Kasumi-1 (cell line): ENCODE measurements at places on chromosomes 16 and 17.

DNA sequence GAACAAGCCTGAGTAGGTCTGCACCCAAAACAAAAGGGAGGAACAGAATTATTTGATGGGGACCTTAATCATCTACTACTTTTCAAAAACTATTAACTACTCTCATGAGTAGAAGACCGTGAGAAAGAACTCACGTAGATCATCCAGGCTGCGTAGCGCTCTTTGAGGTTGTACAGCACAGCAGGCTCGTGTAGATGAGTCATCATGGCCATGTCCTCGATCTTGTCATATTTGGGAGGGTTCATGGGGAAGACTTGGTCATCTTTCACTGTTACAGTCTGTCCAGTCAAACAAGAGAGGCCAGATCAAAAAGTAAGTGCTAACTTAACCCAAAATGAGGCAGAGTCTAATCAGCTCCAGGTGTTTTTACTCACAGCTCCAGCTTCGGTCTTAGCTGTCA lies 2.3 kb downstream of the MYH1 start:
- no peak for DNase-seq

- DNase-seq = no peak
These were observed 15.9 kb downstream of the JPH3 start for GRCh38 chr16:87618216-87618615.

- peak; percentile 10 for DNase-seq
These were observed 388.0 kb downstream of the SEC14L1 start for GRCh38 chr17:77528516-77529327.

- DNase-seq = no peak
These were observed 20.1 kb upstream of the IRF8 start for GRCh38 chr16:85878875-85879274.

DNA sequence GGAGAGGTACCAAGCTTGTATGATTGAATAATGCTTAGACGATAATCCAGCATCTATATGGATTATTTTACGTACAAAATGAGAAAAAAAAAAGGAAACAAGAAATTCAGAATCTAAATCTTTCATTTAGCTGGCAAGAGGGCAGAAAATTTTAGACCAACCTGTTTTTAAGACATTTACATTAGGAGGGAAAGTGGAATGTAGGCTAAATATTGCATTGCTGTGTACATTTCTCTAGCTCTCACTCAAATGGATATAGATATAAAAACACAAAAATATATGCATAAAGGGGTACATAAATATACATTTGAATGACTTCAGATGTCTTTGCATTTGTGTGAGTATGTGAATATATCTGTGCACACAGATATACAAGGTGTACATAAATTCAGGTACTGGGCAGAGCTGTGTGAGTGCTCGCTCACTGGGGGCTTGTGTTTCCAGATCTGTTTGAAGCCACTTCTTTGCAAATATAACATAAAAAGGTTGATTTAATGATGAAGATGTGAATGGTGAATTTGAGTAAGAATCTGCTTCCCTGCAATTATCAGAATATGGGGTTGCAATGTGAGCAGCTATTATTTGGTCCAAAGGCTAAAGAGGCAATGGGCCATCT lies 14.2 kb upstream of the ZFHX3 start:
- DNase-seq = no peak

DNA sequence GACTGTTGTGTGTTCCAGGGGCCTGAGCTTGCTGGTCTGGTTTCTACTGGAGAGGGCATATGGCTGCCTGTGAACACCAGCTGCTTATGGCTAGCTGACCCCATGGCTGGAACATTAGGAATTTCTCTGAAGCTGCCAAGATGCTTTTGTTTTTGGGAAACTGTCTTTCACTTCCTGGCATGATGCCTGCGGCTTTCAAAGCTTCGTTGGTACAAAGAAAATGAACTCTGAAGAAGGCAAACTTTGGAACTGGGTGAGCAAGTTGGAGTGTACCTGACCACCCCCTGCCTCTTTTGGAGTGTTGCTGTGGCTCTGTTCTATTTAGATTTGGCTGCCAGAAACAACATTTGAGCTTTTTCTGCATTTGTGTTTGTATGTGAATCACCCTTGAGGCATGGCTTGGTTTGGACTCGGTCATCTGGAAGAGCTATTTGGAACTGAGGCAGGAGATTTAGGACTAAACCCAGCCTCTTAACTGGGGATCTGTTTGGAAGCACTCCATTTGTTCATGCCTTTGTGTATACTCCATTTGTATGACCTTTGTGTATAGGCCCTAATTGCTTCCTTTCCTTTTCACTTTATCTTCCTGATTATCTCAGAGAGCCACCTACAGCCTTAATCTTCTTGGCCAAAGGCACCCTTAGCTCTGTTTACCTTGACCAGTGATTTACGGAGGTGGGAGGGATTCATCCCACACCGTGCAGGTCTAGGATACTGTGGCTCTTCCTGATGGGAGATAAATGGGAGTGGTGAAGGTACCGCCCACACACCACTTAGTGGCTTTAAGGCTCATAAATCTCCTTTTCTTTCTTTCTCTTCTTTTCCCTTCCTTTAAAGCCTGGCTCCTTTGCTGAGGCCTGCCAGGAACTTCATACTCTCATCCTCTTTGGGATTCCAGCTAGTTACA lies 7.3 kb upstream of the CPHXL start:
- no peak for DNase-seq

DNA sequence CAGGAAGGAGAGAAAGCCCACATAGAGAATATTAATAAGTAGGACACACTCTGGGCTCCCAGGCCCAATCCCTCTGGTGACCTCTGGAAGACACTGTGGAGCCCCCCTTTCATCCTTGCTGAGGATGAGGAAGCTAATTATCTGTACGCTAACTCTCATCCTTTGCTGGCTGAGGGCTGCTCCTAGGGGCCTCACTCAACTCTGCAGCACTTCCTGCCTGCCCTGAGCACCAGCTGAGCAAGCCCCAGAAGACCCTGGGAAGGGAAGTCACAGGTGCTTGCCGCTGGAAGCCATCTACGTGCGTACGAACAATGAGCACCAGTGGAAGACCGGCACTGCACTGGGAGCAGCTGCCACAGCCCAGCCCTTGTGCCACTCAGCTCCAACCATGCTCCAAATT lies 145.8 kb upstream of the CDH5 start:
- DNase-seq = peak; percentile 85

GRCh38 chr16:79839466-79840341 lies 239.2 kb upstream of the MAF start:
- no peak for DNase-seq

- no peak for DNase-seq
These were observed 45.5 kb upstream of the ZFHX3 start for GRCh38 chr16:73093146-73094144.

DNA sequence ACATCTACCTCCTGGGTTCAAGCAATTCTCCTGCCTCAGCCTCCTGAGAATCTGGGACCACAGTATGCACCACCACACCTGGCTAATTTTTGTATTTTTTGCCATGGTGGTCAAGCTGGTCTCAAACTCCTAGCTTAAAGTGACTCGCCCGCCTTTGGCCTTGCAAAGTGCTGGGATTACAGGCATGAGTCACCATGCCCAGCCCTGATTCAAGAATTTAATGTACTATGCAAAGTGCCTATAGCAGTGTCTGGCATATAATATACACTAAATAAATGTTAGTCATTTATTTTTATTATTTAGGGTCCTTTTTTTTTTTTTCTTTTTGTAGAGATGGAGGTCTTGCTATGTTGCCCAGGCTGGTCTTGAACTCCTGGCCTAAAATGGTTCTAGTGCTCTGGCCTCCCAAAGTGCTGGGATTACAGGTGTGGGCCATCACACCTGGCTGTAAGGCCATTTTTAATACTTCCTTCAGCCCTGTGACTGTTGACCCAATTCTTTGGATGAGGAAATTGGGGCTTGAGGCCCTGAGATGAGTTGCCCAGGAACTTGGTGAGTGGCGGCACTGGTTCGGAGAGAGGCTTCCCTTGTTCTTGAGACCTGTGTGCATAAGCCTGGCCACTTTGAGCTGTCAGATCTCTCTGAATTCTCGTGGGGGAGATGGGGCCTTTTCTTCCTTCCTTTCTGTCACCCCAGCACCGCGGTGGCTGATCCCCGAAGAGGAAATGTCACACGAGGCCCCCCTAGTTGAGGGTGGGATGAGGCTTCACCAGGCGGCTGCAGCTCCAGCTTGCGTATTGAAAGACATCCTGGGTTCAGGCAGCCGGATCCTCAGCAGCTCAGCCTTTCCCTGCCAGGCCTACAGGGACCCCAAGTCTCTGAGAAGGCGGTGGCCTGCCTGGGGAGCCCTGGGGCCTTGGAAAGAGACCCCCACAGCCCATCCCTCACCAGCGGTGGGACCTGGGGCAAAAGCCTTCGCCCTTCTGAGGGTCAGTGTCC lies 38.7 kb downstream of the LAT start:
- peak; percentile 4 for DNase-seq

- no peak for DNase-seq
These were observed 23.4 kb downstream of the RNFT1 start for GRCh38 chr17:59941131-59941530.

DNA sequence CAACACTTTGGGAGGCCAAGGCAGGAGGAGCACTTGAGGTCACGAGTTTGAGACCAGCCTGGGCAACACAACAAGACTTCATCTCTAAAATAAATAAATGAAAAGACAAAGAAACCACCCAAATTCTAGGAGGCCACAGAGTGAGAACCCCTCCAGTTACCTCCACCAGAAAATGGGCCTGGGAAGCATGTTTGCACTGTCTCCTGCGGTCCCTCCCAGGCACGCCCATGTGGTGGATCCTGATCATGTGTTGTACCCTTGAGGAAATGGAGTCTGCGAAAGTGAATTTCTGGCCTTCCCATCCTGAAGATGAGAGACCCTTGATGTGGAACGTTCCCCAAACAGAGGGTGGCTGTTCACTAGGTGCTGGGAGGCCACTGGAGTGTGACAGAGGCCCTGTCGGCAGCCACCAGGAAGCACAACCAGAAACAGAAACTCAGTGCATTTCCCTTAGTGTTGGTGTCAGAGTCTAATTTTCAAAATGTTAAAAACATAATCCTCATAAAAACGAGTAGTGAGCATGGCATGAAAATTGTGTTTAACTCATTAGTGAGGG lies 19.2 kb upstream of the USP22 start:
- no peak for DNase-seq

DNA sequence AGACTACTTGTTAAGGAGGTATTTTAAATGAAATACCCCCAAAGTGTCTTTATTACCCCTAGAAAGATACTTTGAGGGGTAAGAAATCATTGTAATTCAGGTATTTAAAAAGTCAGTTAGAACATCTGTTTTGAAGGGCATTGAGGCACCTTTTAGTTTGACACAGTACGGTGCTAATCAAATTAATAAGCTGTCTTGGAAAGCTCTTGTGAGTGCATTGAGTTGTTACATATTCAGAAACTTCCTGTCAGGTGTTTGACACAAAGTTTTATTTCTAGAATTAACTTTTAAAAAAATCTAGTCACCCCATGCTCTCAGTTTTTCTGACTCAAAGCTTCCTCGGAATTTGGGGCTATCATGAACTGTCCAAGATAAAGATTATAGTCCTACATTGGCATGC lies 4.6 kb downstream of the RBBP6 start:
- DNase-seq = no peak

DNA sequence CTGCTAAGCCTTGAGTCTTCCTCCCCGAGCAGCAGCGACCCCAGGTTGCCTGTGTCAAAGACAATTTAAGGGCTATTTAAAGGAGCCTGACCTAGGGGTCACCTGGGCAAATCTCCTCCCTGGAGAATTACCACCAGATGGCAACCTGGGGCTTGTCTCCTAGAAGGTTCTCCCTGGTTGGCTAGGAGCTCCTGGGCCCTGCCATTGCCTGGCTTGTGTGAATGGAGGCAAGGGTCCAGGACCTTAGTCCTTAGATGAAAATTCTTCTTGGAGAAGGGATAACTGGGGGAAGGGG lies 51.3 kb upstream of the TAC4 start:
- no peak for DNase-seq

DNA sequence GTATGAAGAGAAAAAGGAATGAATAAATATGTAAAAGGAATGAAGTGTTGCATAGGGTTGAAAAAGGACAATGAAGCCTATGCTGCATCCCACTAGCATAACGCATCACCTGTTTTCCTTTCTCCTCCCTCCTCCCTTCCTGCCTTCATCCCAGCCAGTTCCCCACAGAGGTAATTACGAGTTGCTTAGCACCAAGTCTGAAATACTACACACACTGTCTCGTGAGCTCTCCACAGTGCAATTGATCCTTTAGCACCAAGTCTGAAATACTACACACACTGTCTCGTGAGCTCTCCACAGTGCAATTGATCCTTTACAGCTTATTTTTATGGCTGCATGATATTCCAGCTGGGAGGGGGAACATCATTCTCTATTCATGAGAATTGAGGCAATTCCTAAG lies 1.1 kb upstream of the DRC7 start:
- no peak for DNase-seq

GRCh38 chr17:63309021-63309420 lies 137.1 kb downstream of the CYB561 start:
- DNase-seq = no peak

- no peak for DNase-seq
These were observed 211.7 kb downstream of the SEC14L1 start for GRCh38 chr17:77352441-77352840.

DNA sequence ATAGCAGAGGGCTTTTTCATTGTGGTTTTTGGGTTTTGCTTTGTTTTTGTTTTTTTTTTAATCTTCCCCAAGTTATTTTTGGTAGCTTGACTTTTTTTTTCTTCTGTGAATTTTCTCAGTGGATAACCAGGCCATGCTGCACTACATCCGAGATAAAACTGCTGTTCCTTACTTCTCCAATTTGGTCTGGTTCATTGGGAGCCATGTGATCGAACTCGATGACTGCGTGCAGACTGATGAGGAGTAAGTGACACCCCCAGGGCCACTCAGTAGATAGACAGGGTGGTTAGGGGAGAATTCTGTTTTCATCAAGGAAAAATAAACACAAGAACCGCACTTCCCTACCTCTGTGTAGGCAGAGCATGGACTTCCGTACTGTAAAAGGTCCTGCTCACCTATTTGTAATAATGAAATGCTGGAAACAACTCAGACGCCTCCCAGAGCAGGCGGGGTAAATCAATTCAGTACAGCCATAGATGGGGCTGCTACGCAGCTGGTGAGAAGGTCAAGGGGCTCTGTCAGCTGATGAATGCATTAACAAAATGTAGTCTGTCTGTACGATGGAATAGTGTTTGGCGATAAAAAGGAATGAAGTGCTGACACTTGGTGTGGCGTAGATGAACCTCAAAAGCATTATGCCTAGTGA lies 28.6 kb downstream of the CLEC16A start:
- DNase-seq = no peak

- no peak for DNase-seq
These were observed 189.7 kb upstream of the CACNG5 start for GRCh38 chr17:66645259-66645658.
